ENCODE measurements at places on chromosomes 2 and 18. TPM values are rescaled to one million over a fixed set of nuclear protein-coding genes. Genes with fewer than 3 reads are reported as not detected.
A peak's percentile ranks its signal among the peaks of the same experiment; 100 is the strongest.

Gene GPR45
- total RNA-seq = not detected

DNA sequence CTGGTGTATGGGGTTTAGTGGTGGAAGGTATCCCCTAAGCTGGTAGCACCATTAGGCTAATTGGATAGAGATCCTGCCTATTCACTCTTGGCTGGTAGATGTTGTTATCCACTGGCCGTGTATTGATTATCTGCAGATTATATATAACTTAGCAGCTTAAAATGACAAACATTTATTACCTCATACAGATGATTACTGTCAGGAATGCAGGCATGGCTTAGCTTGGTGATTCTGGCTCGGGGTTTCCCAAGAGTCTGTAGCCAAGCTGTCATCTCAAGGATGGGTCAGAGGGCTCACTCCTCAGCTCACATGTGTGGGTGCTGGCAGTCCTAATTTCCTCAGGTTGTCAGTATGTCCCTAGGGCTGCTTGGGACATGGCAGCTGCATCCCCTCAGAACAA lies 465.8 kb downstream of the PARD3B start:
- no peak overlapping the region for H3K4me3 ChIP-seq
- H3K27ac ChIP-seq = no peak overlapping the region
- no peaks in the 10 kb centered on the region for H3K36me3 ChIP-seq
- no peaks in the 10 kb centered on the region for H3K27me3 ChIP-seq
- no peak for DNase-seq

Gene GAD1
- total RNA-seq = 7.8 TPM

DNA sequence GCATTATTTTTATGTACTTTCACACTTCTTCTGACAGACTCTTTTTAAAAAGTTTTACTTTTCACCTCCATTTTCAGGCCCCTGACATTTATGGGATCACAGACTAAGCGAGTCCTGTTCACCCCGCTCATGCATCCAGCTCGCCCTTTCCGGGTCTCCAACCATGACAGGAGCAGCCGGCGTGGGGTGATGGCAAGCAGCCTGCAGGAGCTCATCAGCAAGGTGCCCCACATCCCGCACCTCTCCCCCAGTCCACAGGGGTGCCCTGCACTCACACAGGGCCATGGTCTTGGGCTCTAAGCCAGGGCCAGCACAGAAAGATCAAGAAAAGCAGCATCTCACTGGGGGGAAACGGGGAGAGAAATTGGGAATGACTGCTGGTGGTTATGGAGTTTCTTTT lies 8.6 kb downstream of the CIDEA start:
- no peaks in the 10 kb centered on the region for H3K4me1 ChIP-seq
- no peak overlapping the region for H3K27ac ChIP-seq
- H3K27me3 ChIP-seq = no peaks in the 10 kb centered on the region
- DNase-seq = no peak
- H3K36me3 ChIP-seq = no peaks in the 10 kb centered on the region

Gene EGR4
- not detected for total RNA-seq

DNA sequence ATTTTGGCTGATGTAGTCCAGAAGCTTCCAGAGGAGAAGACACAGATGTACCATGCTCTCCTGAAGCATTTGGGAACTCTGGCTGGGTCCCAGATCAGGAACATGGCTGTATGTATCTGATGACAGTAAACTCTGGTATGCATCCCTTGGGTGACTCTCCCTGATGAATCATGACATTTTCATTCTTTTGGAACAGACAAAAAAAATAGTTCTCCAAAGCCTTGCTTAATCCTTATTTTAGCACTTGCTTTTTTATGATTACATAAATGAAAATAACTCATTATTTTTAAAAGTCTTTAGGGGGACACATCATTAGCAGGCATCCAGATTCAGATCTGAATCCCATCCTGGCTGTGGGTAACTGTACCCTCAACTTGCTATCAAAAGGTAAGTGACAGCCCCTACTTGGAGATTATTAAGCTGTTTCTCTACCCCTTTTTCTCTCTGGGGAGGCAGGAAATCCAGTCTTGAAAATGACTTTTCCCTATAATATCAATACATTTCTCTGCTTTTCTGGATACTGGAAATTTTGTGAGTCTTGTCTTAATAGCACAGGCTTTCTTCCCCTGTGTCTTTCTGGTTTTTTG lies 23.3 kb downstream of the AOX1 start:
- H3K36me3 ChIP-seq = no peaks in the 10 kb centered on the region
- H3K4me1 ChIP-seq = no peaks in the 10 kb centered on the region

Gene SLC25A52
- not detected for total RNA-seq

Gene SLC11A1
- total RNA-seq = 56.1 TPM

Gene RMND5A
- total RNA-seq = 22.5 TPM

GRCh38 chr18:64199581-64199980 lies 50.7 kb upstream of the LINC00305 start:
- no peak overlapping the region for H3K4me3 ChIP-seq
- H3K36me3 ChIP-seq = no peaks in the 10 kb centered on the region
- no peaks in the 10 kb centered on the region for H3K27me3 ChIP-seq

DNA sequence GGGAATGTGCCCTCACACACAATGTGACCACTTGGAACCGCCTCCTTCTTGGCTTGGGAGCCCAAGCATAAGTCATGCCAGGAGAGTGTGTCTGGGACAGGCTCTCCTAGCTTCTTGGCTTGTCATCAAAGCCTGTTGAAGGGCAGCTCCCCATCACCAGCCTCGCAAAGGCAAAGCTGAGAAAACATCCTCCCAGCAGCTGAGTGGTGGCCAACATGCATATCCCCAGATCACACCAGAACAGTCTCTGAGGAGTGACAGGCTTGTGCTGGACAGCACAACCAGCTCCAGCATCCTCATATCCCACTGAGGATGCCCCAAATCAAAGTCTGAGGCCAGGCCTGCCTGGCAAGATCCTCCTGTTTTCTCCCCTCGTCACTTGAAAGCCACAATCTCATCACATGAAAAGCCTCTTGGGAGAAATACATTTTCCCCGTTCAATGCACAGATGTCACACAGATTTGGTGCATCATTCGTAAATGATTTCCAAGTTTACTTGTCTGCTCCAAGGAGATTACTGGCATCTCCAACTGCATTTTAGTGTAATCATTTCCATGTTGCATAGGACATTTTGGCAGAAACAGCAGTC lies 269.3 kb downstream of the TTC32 start:
- no peaks in the 10 kb centered on the region for H3K27me3 ChIP-seq
- no peak overlapping the region for H3K27ac ChIP-seq
- no peaks in the 10 kb centered on the region for H3K4me1 ChIP-seq

Gene RTP5
- not detected for total RNA-seq

Gene IL1B
- 2.8 TPM for total RNA-seq

DNA sequence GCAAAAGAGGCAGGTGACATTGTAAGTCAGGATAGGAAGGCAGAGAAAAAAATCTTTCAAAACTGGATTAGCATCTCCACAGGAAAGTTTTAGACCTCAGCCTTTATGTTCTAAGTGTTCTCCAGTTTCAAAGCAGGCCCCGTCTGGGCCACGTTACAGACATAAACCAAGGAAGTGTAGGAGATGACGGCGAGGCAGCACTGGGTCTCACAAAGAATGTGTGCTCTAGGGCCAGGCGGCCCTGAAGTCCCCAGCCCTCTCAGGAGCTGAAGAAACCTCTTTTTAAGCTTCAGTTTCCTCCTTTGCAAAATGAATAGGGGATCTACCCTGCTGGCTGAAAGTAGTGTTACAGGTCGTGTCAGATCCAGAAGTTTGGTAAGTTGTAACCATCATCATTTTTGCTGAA lies 81.7 kb downstream of the SPRED2 start:
- no peak overlapping the region for H3K27ac ChIP-seq
- no peak overlapping the region for H3K4me3 ChIP-seq
- no peaks in the 10 kb centered on the region for H3K27me3 ChIP-seq
- no peaks in the 10 kb centered on the region for H3K36me3 ChIP-seq
- H3K4me1 ChIP-seq = peaks cover 2% of the 10 kb centered on the region

Gene DAW1
- total RNA-seq = 0.88 TPM

Gene SDC1
- 0.66 TPM for total RNA-seq

Gene POTEC
- not detected for total RNA-seq

Gene ELOA2
- not detected for total RNA-seq

- DNase-seq = no peak
- no peak overlapping the region for H3K27ac ChIP-seq
- H3K4me1 ChIP-seq = no peaks in the 10 kb centered on the region
- no peaks in the 10 kb centered on the region for H3K27me3 ChIP-seq
Measured at GRCh38 chr2:46202987-46203386, 94.2 kb upstream of the EPAS1 start.

- no peak overlapping the region for H3K4me3 ChIP-seq
- no peak overlapping the region for H3K27ac ChIP-seq
- no peaks in the 10 kb centered on the region for H3K27me3 ChIP-seq
- DNase-seq = peak; percentile 19
- H3K36me3 ChIP-seq = no peaks in the 10 kb centered on the region
Measured at GRCh38 chr2:240837621-240838020, 17.6 kb upstream of the KIF1A start.

Gene RIT2
- total RNA-seq = not detected

Gene CDH19
- total RNA-seq = 7.8 TPM

GRCh38 chr2:46375566-46376125 lies 78.4 kb downstream of the EPAS1 start:
- peaks cover 3% of the 10 kb centered on the region for H3K36me3 ChIP-seq
- no peak overlapping the region for H3K27ac ChIP-seq
- H3K27me3 ChIP-seq = no peaks in the 10 kb centered on the region
- no peak for DNase-seq

Gene ANO7
- 1.2 TPM for total RNA-seq

- H3K27ac ChIP-seq = no peak overlapping the region
- H3K36me3 ChIP-seq = no peaks in the 10 kb centered on the region
- no peak for DNase-seq
- H3K4me1 ChIP-seq = no peaks in the 10 kb centered on the region
- H3K27me3 ChIP-seq = no peaks in the 10 kb centered on the region
- no peak overlapping the region for H3K4me3 ChIP-seq
Measured at GRCh38 chr2:225170162-225170561, 127.9 kb upstream of the DOCK10 start.

Gene ATP6V1C2
- 0.49 TPM for total RNA-seq

DNA sequence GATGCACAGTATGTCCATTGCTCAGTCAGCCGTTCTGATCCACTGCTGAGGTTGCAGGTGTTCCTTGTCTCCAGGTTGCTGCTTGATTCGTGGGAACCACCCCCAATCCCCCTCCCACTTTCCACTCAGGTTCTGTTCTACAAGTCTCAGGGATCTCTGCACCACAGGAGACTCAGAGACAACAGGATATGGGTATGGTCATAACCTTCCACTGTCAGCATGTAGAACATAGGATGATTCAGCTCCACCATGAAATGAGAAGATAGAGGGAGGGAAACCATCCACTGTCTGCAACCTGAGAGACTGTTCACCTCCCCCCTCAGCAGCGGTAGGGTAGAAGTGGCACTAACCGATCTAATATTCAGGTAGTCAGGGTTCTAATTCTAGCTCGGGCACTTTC lies 19.0 kb upstream of the KLF7 start:
- H3K4me1 ChIP-seq = no peaks in the 10 kb centered on the region
- no peak for DNase-seq
- no peak overlapping the region for H3K4me3 ChIP-seq
- no peak overlapping the region for H3K27ac ChIP-seq
- H3K36me3 ChIP-seq = no peaks in the 10 kb centered on the region

Gene PROKR1
- not detected for total RNA-seq

GRCh38 chr18:23281626-23282436 lies 146.5 kb downstream of the CABLES1 start:
- H3K4me3 ChIP-seq = no peak overlapping the region
- H3K27me3 ChIP-seq = no peaks in the 10 kb centered on the region
- H3K27ac ChIP-seq = no peak overlapping the region
- no peaks in the 10 kb centered on the region for H3K36me3 ChIP-seq
- DNase-seq = no peak

- peaks cover 3% of the 10 kb centered on the region for H3K36me3 ChIP-seq
- no peaks in the 10 kb centered on the region for H3K4me1 ChIP-seq
- no peak overlapping the region for H3K27ac ChIP-seq
Measured at GRCh38 chr18:79355433-79356335, 40.0 kb upstream of the NFATC1 start.

GRCh38 chr2:68767031-68767961 lies 32.7 kb downstream of the ARHGAP25 start:
- no peaks in the 10 kb centered on the region for H3K27me3 ChIP-seq
- H3K27ac ChIP-seq = no peak overlapping the region
- DNase-seq = no peak

DNA sequence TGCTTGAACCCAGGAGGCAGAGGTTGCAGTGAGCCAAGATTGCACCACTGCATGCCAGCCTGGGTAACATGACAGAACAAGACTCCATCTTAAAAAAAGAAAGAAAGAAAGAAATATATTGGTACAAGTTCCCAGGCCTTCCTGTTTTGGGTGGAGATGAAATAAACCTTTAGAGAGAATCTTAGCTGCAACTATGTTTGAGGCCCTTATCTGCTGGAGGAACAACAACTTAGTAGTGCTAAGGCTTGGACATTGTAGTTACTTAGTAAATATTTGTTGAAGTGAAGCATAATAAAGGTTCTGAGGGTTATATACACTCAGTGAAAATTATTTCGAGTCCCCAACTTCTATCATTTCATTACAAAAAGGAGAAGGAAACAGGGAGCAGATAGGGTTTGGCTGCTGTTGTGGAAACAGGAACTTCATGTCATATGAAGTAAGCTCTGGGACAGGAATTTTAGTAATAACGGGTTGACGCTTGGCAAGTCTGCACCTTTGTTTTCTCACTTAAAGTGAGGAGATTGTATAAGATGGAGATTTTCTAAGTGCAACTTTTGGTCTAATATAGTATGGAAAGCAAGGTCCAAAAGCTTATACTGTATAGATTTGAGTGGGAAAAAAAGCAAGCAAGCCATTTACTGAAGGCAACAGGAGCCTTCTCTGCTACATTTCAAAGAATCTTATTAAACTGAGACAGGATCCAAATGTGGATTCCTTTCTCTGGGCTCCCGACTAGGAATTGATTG lies 40.0 kb upstream of the AGPS start:
- H3K4me1 ChIP-seq = no peaks in the 10 kb centered on the region
- H3K27ac ChIP-seq = peak overlapping the region; percentile 39
- H3K27me3 ChIP-seq = no peaks in the 10 kb centered on the region

DNA sequence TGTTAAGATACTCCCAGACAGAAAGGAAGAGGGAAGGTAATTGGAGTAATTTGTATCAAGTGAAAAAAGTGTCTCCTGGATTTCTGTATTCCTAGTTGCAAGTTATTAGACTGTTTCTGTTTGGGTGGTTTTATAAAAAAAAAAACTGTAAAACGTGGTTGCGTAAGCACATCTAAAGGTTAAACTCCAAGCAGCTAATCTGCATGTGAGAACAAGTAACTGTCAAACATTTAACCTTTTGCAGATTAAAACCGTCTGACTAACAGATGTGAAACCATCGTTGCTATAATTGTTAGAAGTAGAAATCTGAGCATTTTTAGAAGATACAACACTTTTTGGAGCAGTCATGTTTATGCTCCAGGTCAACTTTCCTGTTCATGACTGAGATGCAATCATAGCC lies 72.3 kb downstream of the AFF3 start:
- no peak for DNase-seq
- no peaks in the 10 kb centered on the region for H3K4me1 ChIP-seq
- no peaks in the 10 kb centered on the region for H3K27me3 ChIP-seq
- H3K36me3 ChIP-seq = no peaks in the 10 kb centered on the region
- H3K4me3 ChIP-seq = no peak overlapping the region

Gene COL5A2
- total RNA-seq = 115 TPM

GRCh38 chr18:44507729-44508325 lies 172.9 kb upstream of the SETBP1 start:
- peak; percentile 85 for DNase-seq
- no peaks in the 10 kb centered on the region for H3K27me3 ChIP-seq
- H3K4me1 ChIP-seq = no peaks in the 10 kb centered on the region
- H3K27ac ChIP-seq = no peak overlapping the region
- H3K4me3 ChIP-seq = no peak overlapping the region
